ENCODE measurements at places on chromosomes 1 and 21.

DNA sequence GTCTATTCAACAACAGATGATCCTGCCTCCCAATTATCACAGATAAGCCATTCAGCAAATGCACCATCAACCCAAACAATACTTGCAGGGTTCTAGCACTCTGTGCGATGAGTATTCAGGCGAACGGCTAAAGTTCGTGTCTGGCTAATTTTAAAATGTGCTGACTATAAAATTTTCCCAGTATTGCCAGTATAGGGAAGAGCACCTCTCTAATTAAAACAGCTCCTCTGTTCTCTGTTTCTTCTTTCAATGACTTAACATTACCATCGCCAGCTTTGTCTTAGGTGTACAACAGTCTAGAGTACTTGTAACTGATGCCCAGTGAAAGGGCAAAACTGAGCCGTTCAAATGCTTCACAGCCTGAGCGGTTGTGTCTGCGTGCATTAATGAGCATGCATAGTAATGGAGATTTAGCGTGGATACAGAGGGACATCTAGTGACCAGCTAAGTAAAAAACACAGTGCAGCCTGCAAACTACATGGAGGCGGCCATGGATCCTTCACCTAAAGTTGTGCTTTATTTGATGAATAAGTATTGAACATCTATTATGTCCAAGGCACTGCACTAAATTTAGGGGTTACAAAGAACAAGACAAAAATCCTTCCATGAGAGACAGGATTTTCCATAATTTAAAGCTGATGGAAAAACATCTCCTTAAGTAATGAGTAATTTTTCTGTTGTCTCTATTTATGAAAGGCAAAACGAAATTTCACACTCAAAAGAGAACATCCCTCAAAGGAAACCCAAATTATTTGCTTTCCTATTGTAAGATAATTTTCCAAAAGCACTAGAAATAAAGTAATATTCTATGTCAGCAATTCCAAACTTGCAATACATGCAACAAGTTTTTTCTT is 120.0 kb downstream of the SETD4 start:
- peak; percentile 57 for DNase-seq

DNA sequence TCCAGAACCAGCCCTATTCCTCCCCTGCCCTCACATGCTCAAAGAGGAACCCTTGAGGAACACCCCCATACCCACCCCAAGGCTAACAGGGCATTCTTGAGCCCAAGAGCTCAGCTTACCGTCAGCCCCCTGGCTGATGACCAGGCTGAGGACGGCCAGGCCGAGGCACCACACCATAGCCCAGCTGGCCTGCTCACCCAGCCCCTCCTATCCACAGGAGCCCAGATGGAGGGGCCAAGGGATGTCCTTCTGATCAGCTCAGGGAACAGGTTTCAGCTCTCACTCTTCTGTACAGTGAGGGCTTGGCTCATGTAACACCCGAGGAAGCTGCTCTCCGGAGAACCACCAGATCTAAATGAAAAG is 2.2 kb downstream of the IGSF9 start:
- DNase-seq = no peak

DNA sequence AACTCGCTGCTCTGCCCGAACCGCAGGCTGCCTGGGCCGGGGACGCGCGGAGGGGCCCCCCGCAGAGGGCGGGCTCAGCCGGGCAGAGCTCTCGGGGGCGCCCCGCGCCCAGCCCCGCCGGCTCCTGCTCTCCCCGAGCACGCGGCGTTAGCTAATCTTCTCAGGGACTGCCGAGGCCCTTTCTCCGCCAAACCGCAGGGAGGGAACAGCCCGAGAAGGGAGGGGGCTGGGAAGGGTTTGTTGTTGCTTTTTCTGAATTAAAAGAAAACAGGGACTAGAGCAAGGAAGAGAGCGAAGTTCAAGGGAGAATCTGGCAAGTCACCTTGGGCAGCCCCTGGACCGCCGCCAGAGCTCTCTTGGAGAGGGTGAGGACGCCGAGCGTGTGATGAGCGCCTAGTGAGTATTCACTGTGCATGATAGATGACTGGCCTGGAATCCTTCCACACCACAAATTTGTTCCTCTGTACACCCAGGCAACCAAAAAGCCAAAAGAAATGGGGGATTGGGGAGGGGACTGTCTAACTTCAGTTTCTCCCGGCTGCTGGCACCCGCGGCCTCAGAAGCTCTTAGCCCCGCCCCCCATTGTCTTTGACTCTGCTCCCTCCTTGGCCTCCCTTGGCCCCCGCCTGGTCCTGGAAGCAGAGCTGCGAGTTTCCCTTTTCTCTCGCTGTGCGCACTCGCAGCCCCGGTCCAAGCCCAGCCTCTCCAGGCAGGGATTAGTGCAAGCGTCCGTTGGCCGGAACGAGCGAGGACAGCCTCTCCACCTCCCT is 19.7 kb upstream of the LMX1A start:
- peak; percentile 89 for DNase-seq

GRCh38 chr1:39969531-39970270 is 14.8 kb downstream of the MFSD2A start:
- no peak for DNase-seq

DNA sequence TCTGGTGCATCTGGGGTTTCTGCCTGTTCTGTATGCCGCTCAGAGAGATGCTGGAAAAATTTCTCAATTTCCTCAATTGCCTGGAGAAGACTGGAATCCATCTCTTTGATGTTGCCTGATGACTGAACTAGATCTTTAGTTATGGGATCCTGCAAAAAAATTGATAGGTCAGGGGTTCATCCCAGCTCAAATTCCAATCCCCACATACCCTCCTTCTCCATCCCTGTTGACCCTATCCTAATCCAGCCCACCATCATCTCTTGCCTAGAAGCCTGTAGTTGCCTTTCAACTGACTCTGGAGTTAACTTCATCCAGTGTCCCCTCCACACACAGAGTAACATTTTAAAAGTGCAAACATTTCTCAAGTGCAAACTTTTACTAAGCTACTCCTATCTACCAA is at the start of gene KLF18:
TSS of gene KLF18 (minus strand) at position 101 of the 400 bp plus-strand sequence. CDS start at position 101, 0 bp downstream.
- no peak for DNase-seq

- DNase-seq = no peak
Measured at GRCh38 chr1:157758018-157758417, 18.9 kb downstream of the FCRL2 start.

DNA sequence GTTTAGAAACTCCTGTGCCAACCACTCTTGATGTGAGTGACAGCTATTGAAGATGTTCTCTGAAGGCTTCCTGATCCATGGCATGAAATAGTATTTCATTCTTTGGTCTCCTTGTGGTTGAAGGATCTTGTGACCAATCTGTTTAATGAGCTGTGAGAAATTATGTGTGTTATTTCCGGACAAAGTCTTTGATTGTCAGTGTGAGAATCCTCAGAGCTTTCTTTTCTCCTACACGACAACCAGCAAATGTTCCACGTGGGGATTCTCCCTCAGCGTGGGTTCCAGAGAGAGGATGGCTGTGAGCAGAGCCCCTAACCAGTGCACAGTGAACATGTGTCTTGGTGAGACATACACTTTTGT is 45.0 kb upstream of the HOOK1 start:
- no peak for DNase-seq

GRCh38 chr1:67896826-67897225 is 63.6 kb upstream of the GNG12 start:
- no peak for DNase-seq

DNA sequence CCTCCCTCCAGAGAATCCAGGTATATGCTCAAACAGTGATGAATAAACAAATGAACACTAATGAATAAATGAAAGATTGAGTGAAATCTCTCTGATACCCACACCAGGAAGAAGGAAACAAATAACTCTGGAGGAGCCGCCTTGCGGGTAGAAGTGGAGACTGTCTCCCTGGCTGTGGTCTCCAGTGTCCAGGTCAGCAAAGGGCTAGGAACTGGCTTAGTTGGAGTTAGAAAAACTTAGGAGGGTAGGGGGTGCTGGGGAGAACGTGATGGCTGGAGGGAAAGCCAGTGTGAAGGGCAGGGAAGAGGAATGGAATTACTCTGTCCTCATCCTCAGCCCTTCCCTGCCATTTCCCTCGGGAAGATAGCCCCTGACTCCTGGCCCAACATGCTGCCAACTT is 537 bp downstream of the RHBDL2 start:
- DNase-seq = no peak

GRCh38 chr1:22447621-22448111 is 4.0 kb upstream of the ZBTB40 start:
- peak; percentile 52 for DNase-seq

DNA sequence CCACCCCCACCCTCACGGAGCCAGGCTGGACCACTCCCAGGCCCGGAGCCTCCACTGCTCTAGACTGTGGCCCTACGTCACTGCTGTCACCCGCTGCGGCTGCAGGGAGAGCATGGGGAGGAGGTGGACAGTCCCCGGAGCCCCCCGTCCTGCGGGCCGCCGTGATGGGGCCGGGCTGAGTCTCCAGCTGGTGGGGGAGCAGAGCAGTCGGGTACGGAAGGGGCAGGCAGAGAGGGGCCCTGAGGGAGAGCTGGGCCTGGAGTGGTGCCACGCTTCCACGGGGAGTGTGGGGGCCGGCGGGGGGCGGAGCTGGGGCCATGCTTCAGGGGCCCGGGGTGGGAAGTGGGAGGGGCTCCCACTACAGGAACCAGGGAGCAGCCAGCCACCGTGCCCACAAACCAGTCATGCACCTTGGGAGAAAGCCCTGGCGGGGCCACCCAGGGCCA is 98.9 kb upstream of the KCNK1 start:
- DNase-seq = no peak

DNA sequence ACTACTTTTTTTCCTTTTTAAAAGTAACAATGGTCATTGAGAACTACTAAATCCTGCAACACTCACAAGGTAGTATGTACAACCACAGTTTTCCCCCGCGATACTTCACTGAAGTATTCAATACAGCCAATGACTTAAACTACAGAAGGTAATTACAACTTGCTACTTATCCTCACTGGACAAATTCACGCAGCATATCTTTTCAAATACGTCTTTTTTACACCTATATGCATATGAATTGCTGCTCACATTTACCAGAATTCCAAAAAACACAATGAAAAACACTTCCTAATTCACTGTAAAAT is 12.4 kb downstream of the NRIP1 start:
- DNase-seq = no peak

DNA sequence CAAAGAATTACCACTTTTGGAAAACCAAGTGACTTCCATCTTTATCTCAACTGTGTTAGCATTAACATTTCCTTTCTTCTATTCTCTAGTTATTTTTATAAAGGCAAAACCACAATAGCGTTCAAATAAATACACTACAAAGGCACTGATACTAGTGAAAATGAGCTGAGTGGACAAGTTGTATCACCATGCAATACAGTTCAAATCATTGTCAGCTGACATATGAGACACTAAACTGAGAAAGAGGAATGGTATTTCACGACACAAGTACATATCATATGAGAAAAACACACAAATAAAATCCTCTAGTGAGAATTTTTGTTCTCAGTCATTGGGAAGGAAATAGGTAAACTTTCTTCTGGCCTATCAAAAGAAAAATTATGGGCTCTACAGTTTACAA is 26.2 kb downstream of the ENAH start:
- no peak for DNase-seq

DNA sequence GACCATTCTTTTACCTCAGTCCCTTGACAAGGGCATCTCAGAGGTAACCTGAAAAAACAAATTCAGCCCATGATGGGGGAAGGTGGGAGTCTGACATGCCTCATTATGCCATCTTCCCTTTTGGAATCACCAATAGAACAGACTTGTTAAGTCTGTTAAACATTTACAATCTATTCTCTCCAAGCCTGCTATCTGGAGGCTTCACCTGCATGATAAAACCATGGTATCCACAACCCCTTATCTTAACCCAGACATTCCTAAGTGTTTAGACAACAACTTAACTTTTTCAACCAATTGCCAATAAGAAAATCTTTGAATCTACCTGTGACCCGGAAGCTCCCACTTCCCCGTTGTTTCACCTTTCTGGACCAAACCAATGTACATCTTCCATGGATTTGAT is 233.0 kb upstream of the CACYBP start:
- no peak for DNase-seq

DNA sequence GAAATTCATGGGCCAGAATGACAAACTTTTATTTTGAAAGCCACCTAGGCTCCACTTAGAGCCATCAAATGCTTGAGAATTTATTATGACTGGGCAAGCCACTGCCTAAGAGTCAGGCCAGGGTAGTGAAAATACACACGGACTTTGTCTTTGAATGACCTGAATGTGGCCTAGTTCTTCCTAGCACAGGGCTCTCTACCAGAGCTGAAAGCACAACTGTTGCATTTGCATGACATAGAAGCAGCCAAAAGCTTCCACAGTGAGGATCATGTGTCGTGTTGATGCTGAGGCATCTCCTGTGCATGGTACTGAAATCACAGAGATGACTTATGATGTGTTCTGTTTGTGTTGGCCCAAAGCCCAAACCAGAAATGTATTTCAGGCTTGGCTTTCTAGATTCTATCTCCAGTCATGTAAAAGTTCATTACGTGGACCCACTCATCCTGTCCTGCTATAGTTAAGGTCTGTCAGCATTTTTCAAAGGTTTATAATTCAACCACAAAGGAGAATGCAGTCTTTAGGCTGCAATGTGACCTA is 164.0 kb upstream of the UBE2U start:
- peak; percentile 93 for DNase-seq

DNA sequence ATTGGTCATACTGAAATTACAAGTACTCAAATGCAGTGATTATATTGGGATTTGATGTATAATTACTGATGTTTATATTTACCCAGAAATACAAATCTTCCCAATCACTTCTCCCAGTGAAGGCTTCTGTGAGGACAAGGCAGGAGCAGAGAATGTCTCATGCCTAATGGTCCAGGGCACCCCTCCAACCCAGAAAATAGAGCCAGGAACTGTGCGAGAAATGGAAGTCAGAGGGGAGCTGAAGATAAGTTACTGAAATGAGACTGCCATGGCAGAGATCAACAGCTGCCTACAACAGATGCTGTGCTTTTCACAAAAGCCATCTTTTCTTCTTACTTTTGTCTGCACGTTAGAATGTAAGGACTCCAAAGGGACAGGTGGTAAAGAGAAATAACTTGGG is 171.2 kb downstream of the TTLL7 start:
- no peak for DNase-seq

- DNase-seq = no peak
Measured at GRCh38 chr1:192763243-192763642, 45.6 kb upstream of the RGS2 start.

DNA sequence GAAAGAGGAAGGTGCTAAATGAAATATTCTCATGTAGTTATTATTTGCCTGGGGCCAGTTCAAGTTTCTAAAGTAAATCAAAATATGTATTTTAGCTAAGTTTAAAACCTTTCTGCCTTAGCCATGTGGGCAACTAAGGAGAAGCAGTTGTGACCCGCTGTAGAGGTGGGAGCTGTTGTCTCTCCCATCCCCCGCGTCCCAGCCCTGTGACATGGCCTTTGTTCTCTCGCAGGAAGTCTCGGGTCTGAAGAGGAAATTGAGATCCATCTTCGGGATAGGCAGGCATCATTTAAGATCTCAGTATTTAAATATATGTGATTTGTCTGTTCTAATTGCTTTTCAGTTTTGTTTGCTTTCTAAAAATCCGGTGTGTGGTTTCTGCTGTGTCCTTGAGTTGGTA is 121.5 kb downstream of the CAMTA1 start:
- DNase-seq = no peak

- no peak for DNase-seq
Measured at GRCh38 chr1:23122023-23122748, 46.5 kb downstream of the LUZP1 start.

All from AG09309 (cell line).